ENCODE measurements at places on chromosomes 12 and 14.

GRCh38 chr14:93975791-93976476, 436 bp downstream of the ASB2 start:
- DNase-seq = no peak

GRCh38 chr12:89547101-89547500, 21.3 kb upstream of the POC1B start:
- DNase-seq = no peak

GRCh38 chr14:103284574-103285467, 49.2 kb upstream of the EIF5 start:
- DNase-seq = no peak

- DNase-seq = no peak
Observed at GRCh38 chr12:3730111-3730510, 22.8 kb downstream of the CRACR2A start.

- DNase-seq = no peak
Observed at GRCh38 chr14:57834961-57835360, 30.9 kb downstream of the SLC35F4 start.

DNA sequence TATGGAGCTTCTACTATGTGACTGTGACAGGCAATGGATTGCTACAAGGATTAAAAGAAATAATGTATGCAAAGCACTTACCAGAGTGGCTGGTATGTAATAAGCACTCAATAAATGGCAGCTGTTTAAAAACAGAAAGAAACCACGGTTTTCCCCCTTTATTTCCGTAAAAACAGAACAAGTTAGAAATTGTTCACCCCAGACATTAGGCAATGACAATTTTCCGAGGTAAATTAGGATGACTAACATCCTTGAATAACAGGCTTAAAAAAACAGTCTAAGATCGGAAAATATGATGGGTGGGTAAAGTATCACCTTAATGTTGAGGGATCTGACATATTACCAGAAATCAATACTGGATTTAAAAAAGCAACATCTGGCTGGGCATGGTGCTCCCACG, 20.9 kb upstream of the CNIH1 start:
- no peak for DNase-seq

DNA sequence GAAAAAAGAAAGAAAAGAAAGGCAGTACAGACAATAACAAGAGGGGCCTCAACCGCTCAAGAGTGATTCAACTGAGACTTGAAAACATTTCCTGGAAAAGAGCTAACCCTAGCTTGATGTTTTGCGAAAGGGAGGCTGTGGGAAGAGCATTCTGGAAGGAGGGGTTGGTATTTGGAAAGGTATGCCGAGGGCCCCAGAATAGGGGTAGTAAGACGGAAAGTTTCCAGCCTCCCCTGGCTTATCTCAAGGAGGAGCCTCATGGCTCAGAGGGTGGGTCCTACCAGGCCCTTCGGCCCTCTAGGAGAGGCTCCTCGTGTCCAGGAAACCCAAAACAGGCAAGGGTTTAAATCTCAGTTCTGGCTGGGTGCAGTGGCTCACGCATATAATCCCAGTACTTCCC, 8.4 kb downstream of the RNU4-2 start:
- DNase-seq = no peak

- DNase-seq = no peak
Observed at GRCh38 chr14:52783206-52783605, 8.2 kb downstream of the GNPNAT1 start.

GRCh38 chr12:14768823-14769405, 34.4 kb downstream of the WBP11 start:
- DNase-seq = no peak

DNA sequence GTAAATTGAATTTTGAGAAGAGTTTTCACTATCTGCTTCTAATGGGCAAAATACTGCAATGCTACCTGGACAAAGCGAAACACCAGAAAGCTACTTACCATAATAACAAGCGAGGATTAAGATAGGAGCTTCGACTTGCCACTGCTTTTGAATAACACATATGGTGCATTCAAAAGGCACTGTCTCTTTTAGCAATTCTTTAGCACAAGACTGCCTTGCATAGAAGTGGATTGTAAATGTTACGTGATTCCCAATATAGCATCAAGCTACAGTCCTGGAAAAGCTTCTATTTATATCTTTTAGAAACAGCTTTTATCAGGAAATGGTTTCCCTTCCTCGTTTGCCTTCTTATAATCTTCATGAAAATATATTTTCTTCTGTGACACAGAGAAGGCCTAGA, 258.7 kb upstream of the PDE3A start:
- DNase-seq = no peak

GRCh38 chr14:65729566-65729965, 317.0 kb downstream of the FUT8 start:
- no peak for DNase-seq

GRCh38 chr14:63654936-63655335, 13.3 kb upstream of the WDR89 start:
- DNase-seq = no peak
